ENCODE measurements at places on chromosomes 11 and 22. TPM values are rescaled to one million over a fixed set of nuclear protein-coding genes. Genes with fewer than 3 reads are reported as not detected.

GRCh38 chr11:43558146-43558545, 122.4 kb upstream of the HSD17B12 start:
- peak overlapping the region; percentile 79 for H3K27ac ChIP-seq
- no peak overlapping the region for H3K4me3 ChIP-seq
- peaks cover 18% of the 10 kb centered on the region for H3K4me1 ChIP-seq
- DNase-seq: no peak
- no peaks in the 10 kb centered on the region for H3K36me3 ChIP-seq
- no peaks in the 10 kb centered on the region for H3K27me3 ChIP-seq

DNA sequence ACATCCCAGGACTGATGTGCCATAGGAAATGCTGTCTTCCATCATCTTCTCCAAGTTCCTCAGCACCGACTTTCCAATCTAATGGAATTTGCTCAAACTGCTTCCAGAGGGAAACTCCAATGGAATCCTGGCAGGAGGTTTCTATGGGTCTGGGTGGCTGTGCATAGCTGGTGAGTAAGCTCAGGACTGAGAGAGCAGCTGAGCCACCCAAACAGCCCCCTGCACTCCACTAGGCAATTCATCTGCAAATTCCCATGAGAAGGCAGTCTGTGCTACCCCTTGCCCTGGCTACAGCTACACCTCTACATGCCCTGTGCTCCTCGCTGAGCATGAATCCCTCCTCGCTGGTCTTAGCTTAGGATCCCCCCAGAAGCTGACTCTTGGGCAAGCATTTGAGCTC, 127.9 kb upstream of the CSNK2A3 start:
- no peak overlapping the region for H3K4me3 ChIP-seq
- no peaks in the 10 kb centered on the region for H3K27me3 ChIP-seq
- no peak for DNase-seq

DNA sequence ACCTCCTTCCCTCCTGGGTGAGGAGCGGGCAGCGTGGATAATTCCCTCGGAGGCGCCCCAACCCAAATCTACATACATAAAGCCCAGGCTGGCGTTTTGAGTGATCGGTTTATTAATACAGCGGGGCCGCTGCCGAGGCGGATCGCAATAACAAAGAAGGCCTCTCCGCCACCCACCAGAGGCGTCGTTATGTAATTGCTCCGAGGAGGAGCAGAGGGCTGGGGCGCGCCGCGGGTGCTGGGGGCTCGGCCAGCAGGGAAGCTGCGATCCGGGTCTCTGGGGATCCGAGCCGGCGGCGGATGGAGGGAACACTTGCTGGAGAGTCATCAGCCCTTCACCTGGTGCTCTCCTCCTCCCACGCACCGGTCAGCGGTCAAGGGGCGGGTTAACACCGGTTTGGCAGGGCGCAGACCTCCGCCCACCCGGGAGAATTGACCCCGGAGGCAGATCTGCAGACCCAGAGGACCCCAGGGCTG, 6.4 kb upstream of the TP53I11 start:
- DNase-seq: peak; percentile 31
- H3K27me3 ChIP-seq: no peaks in the 10 kb centered on the region
- H3K4me3 ChIP-seq: peak overlapping the region; percentile 14
- no peaks in the 10 kb centered on the region for H3K36me3 ChIP-seq
- H3K27ac ChIP-seq: no peak overlapping the region
- H3K4me1 ChIP-seq: peaks cover 10% of the 10 kb centered on the region

GRCh38 chr11:35814081-35814695, 129.7 kb upstream of the LDLRAD3 start:
- no peaks in the 10 kb centered on the region for H3K36me3 ChIP-seq
- no peaks in the 10 kb centered on the region for H3K27me3 ChIP-seq
- DNase-seq: no peak
- H3K27ac ChIP-seq: no peak overlapping the region

DNA sequence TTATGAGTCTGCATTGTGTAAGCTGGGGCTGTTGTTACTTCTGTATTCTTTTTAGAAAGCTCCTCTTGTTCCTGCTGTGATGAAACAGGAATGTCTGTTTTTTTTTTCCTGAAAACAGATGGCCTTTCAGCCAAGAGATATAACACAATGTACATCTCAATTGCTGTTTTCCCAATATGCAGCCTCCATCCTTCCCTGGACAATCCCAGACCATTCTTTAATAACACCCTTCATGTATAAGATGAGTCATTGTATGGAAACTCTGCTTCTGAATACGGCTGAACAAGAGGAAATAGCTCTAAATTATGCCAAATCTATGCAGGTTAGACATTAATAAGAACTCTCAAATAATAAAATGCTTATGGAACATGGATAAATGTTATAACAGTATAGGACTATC, 60.2 kb upstream of the LRRC4C start:
- H3K4me3 ChIP-seq: no peak overlapping the region
- no peaks in the 10 kb centered on the region for H3K27me3 ChIP-seq
- no peaks in the 10 kb centered on the region for H3K36me3 ChIP-seq
- H3K4me1 ChIP-seq: no peaks in the 10 kb centered on the region

DNA sequence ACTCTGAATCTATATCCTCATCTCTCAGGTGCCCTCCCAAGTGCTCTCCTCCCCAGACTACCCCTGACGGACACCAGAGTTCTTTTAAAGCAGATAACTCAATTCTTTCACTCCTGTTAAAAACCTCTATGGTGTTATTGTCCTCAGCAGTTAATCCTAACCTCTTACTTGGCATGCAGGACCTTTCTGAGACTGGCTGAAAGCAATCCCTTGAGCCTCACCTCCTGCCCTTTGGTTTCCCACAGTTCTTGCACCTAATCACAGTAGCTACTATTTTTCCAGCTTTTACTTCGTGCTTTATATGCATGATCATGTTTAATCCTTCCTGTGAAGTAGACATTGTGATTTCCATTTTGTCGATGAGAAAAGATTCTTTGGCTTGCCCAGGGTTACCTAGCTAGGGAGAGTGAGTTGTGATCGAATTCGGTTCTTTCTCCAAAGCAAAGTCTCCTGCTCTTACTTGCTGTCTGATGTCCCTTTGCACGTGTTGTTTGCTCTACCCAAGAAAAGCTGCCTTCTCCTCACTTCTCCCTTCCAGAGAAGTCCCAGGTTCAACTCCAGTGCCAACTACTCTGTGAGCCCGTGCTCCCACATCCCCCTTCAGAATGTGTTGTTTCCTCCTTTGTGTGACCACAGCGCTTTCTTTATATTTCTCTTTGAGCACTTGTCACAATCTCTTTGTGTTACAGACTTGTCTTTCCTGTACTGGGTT, 2.1 kb downstream of the UBE2L3 start:
- no peaks in the 10 kb centered on the region for H3K36me3 ChIP-seq
- H3K27me3 ChIP-seq: no peaks in the 10 kb centered on the region
- DNase-seq: no peak
- H3K4me1 ChIP-seq: peaks cover 24% of the 10 kb centered on the region
- H3K27ac ChIP-seq: no peak overlapping the region

GRCh38 chr11:61602775-61603569, 22.1 kb upstream of the SYT7 start:
- no peaks in the 10 kb centered on the region for H3K36me3 ChIP-seq
- no peaks in the 10 kb centered on the region for H3K27me3 ChIP-seq
- H3K27ac ChIP-seq: no peak overlapping the region
- H3K4me3 ChIP-seq: no peak overlapping the region
- peaks cover 22% of the 10 kb centered on the region for H3K4me1 ChIP-seq

GRCh38 chr22:38935023-38935422, 22.4 kb upstream of the APOBEC3A start:
- DNase-seq: no peak
- no peaks in the 10 kb centered on the region for H3K4me1 ChIP-seq
- H3K27ac ChIP-seq: no peak overlapping the region
- H3K27me3 ChIP-seq: no peaks in the 10 kb centered on the region
- H3K36me3 ChIP-seq: no peaks in the 10 kb centered on the region

DNA sequence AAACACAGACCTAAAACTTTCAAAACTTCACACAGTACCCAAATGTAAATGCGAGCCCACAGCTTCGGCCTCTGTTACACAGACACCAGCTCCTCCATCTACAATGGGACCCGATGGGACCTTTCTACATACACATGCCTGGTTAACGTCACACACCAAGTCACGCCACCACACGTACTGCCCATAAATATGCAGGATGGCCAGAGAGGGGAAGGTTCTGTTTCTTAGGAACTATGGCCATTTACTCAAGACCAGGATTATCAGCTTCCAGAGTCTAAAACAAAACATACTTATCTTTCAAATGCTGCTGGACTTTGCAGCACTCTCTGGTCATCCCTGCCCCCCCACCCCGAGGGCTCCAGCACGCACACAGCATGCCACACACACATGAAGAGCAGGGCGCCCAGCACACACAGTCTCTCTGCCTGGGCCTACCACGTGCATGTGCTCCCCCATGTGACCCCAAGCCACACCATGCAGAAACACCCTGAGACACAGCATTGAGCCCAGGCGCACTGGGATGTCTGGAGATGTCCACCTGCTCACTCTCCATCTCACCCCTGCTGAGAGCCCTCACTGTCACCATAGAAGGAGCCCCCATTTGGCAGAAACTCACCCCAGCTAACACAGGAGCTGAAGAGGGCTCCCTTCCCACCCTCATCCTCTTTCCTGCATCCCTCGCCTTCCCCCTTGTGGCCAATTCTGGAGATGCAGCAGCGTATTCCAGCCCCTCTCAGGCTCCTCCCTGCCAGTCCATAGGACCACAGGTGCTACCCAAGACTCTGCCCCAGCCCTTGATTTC, 61.8 kb downstream of the SLC22A12 start:
- no peaks in the 10 kb centered on the region for H3K27me3 ChIP-seq
- H3K4me1 ChIP-seq: peaks cover 5% of the 10 kb centered on the region
- H3K36me3 ChIP-seq: no peaks in the 10 kb centered on the region
- no peak overlapping the region for H3K27ac ChIP-seq

DNA sequence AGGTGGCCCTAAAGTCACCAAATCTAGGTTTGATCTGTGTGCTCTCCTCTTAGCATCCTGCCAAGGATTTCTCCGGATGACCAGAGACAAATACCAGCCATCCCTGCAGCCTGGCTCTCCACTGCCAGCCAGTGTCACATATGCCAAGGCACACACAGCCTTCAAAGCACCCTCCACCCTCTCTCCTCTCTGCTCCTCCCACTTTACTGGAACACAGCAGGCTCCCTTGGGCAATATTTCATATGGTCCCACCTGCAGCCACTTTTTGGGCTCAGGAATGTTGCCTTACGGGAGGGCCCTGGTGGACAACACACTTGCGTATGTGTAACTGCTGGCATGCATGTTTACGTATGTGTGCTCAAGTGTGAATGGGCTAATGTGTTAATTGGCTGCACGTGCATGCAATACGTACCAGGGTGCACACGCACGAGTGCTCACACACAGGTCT, 183.9 kb downstream of the CEP164 start:
- no peak overlapping the region for H3K27ac ChIP-seq
- no peak for DNase-seq
- H3K4me3 ChIP-seq: no peak overlapping the region
- H3K27me3 ChIP-seq: no peaks in the 10 kb centered on the region
- no peaks in the 10 kb centered on the region for H3K36me3 ChIP-seq

GRCh38 chr11:121334973-121335710, 42.6 kb downstream of the SC5D start:
- no peak for DNase-seq
- H3K4me3 ChIP-seq: no peak overlapping the region
- H3K36me3 ChIP-seq: no peaks in the 10 kb centered on the region
- H3K27ac ChIP-seq: peak overlapping the region; percentile 32
- peaks cover 53% of the 10 kb centered on the region for H3K4me1 ChIP-seq

- no peaks in the 10 kb centered on the region for H3K36me3 ChIP-seq
- DNase-seq: no peak
- H3K27me3 ChIP-seq: no peaks in the 10 kb centered on the region
Measured at GRCh38 chr11:26806219-26806618, 84.4 kb upstream of the SLC5A12 start.

- no peaks in the 10 kb centered on the region for H3K4me1 ChIP-seq
- H3K36me3 ChIP-seq: no peaks in the 10 kb centered on the region
- H3K27ac ChIP-seq: no peak overlapping the region
- H3K4me3 ChIP-seq: no peak overlapping the region
Measured at GRCh38 chr22:42452916-42453315, 20.7 kb upstream of the NFAM1 start.

DMC1 gene
- polyA plus RNA-seq: 18.3 TPM

DNA sequence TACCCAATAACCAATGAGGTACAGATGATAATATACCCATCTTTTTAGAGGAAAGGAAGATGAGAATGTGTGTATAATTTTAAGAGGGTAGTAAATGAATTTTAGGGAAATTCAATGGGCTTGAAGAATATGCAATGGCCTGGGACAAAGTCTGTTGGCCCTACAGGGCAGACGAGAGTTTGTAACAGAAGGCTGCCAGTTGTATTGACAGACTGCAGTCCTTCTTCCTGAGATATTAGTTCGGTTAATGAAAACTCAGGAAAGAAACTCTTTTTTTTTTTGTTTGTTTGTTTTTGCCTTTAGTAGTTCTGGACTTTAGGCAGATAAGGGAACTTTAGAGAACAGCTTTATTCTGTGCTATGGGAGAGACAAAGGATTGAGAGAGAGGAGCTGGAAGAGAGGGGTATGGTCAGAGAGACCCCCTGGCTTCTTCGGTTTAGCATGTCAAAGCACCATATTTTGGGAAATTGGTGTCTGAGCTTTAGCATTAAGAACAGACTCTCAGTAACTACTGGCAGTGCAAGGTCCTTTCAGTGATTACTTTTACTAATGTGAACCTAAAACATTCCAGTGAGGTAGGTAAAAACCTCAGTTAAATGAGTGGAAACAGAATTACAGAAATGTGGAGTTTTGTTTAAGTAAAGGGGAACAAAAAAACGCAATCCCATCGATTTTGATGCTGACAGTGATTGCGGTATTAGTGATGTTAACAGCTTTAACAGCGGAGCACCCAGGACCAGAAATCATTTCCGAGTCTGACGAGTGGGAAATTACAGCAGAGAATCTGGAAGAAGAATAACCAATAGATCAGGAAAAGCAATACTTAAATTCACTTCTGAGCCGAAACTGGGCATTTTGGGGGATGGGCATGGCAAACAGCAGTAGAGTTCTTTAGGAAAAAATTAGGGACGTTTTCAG, 644 bp upstream of the NAALAD2 start:
- H3K27ac ChIP-seq: peak overlapping the region; percentile 47
- H3K27me3 ChIP-seq: no peaks in the 10 kb centered on the region
- H3K4me3 ChIP-seq: peak overlapping the region; percentile 70
- H3K4me1 ChIP-seq: no peaks in the 10 kb centered on the region

DNA sequence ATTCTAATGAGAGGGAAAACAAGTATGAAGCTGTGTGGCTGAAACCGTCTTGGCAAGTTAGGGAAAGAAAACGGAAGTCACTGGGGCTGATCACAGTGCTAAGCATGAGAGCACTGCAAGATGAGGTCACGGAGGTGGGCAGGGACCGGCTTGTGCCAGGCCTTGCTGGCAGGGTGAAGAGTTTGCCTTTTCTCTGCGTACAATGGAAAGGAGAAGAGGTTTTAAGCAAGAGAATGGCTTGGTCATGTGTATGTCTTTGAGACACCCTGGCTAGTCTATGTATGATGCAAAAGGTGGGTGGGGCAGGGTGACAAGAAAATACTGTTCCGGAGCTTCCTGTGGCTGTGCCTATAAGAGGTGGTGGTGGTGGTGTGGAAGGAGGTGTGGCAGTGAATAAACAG, 567.9 kb downstream of the NTM start:
- H3K4me1 ChIP-seq: no peaks in the 10 kb centered on the region
- H3K27me3 ChIP-seq: no peaks in the 10 kb centered on the region
- no peak overlapping the region for H3K4me3 ChIP-seq
- no peaks in the 10 kb centered on the region for H3K36me3 ChIP-seq
- DNase-seq: no peak
- no peak overlapping the region for H3K27ac ChIP-seq
